ENCODE measurements at places on chromosomes 16 and 17.
A peak's percentile ranks its signal among the peaks of the same experiment; 100 is the strongest.

DNA sequence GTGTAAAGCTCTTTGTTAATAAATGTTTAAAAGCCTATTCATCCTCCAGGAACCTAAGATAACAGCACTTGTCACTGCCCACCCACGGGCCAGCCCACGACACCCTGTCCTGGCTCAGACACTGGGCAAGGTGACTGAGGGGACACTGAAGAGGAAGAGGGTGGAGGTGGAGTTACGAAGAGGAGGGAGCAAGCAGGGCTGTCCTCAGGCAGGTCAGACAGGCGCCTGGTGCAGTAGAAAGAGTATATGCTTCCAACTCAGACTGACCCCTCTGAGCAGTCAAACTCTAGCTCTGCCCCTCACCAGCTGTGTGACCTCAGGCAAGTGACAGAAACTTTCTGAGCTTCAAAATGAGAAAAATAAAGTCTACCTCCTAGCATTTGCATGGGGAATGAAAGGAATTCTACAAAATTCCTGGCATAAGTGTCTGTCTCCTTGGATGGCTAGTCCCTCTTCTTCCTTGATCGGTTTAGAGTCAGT, 22.8 kb downstream of the TEX2 start:
- no peak for DNase-seq

GRCh38 chr16:84930298-84931106, 80.8 kb downstream of the ZDHHC7 start:
- DNase-seq = no peak

DNA sequence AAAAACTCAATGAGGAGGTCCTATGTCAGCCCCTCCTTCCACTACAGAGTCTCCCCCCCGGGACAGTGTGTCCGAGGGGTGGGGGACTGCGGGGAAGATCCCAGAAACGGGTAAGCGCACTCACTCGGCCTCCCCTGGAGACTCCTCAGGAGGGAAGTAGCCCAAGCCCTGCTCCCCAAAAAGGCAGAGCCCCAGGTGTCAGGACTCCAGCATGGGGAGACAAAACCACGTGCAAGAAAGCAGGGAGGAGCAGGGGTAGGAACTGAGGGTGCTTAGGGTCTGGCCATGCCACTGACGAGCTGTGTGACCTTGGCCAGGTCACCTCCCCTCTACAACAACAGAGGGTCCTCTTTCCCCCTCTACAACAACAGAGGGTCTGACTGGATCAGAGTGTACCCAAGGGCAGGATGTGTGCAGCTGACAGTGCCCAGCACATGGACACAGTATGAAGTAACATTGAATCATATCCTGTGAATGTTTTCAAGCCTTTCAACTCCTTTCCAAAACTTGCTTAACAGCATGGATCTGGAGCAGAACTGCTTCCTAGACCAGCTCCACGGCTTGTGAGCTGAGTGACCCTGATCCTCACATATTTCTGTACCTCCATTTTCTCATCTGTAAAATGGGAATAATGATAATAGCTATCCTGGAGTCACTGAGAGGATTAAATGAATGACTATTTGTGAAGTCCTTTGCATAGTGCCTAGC, 2.1 kb upstream of the NAGS start:
- no peak for DNase-seq

- DNase-seq = no peak
Measured at GRCh38 chr17:65229621-65229995, 92.4 kb downstream of the RGS9 start.

GRCh38 chr17:78766743-78767294, 15.3 kb downstream of the CYTH1 start:
- no peak for DNase-seq

DNA sequence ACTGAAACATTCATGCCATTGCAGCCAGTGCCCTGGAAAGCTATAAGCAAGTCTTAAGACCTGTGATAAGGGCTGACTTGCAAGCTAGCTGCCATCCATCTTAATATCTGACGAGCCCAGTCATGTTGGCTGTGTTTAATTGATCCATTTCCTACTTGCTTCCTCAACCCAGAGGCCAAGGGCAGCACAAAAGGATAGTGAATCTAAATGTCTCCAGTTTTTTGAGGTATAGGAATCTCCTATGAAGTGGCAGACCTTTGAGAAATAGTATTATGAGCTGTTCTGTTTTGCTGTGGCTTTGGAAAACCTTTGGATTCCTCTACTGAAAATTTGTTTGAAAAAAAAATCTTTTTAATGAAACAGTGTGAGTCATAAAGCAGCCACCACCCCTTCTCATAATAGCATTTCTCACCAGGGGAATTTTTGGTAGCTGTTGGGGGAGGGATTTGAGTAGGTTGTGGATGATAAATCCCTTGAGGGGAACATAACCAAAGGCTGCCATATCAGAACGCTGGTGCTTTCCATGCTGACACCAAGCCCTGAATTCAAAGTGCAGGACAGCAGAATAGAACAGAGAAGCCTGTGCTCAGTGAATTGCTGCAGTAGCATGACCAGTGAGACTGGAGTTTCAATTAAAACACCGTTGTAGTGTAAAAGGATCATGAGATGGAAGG, 12.9 kb downstream of the ZNRF1 start:
- DNase-seq = peak; percentile 6

DNA sequence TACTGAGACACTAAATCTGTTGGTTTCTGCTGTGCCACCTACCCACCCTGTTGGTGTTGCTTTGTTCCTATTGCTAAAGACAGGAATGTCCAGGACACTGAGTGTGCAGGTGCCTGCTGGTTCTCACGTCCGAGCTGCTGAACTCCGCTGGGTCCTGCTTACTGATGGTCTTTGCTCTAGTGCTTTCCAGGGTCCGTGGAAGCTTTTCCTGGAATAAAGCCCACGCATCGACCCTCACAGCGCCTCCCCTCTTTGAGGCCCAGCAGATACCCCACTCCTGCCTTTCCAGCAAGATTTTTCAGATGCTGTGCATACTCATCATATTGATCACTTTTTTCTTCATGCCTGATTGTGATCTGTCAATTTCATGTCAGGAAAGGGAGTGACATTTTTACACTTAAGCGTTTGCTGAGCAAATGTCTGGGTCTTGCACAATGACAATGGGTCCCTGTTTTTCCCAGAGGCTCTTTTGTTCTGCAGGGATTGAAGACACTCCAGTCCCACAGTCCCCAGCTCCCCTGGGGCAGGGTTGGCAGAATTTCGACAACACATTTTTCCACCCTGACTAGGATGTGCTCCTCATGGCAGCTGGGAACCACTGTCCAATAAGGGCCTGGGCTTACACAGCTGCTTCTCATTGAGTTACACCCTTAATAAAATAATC, 14.6 kb downstream of the STH start:
- DNase-seq = no peak

- DNase-seq = no peak
Measured at GRCh38 chr17:68640242-68640989, 39.2 kb upstream of the FAM20A start.

- DNase-seq = no peak
Measured at GRCh38 chr17:67227488-67227887, 17.5 kb downstream of the HELZ start.

GRCh38 chr16:73057291-73058210, 9.6 kb upstream of the ZFHX3 start:
- no peak for DNase-seq

GRCh38 chr16:87963400-87963799, 12.2 kb downstream of the BANP start:
- DNase-seq = peak; percentile 49

DNA sequence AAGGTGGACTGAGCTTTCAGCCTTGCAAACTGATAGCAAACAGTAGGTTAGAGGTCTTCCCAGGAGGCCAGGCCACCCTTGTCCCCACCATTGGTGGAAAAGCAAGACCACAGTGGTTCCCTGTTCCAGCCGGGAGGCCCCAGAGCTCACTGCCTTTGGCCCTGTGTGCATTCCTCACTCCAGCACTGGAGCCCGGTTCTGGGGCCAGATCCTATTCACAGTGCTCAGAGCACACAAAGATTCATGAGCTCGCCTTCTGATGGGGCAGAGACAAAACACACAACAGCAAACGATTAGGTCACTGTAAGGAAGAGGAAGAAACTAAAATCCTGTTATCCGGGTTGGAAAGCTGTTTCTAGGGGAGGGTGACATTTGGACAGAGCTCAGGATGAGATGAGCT, 5.6 kb upstream of the PGS1 start:
- DNase-seq = no peak

GRCh38 chr17:48522031-48522653, 8.7 kb downstream of the HOXB1 start:
- DNase-seq = no peak

GRCh38 chr17:79936641-79937381, 97.6 kb upstream of the CBX4 start:
- DNase-seq = no peak

DNA sequence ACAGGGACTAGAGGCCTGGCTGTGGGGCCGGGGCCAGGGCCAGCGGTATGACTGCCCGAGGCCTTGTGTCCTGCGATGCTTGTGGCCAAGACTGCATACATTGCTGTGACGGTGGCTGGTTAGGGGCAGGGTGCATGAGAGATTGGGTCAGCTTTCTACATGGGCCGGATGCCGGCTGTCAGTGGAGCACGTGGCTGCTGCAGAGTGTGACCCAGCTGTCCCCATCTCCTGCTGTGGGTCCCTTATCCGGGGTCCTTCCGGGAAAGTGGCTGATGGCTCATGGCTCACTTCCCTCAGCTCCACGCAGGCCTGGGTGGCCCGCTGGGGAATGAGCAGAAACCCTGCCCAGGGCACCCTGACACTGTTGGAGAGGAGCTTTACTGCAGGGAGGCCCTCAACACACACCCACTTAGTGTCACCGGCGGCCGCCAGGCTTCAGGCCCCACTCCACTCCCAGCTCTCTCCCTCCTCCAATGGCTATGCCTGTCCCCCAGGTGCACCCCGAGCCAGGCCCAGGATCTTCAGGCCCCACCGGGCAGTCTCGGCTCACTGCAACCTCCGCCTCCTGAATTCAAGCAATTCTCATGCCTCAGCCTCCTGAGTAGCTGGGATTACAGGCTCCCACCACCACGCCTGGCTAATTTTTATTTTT, 808 bp upstream of the RGS11 start:
- no peak for DNase-seq

GRCh38 chr16:12815361-12815760, 11.7 kb upstream of the CPPED1 start:
- DNase-seq = no peak

DNA sequence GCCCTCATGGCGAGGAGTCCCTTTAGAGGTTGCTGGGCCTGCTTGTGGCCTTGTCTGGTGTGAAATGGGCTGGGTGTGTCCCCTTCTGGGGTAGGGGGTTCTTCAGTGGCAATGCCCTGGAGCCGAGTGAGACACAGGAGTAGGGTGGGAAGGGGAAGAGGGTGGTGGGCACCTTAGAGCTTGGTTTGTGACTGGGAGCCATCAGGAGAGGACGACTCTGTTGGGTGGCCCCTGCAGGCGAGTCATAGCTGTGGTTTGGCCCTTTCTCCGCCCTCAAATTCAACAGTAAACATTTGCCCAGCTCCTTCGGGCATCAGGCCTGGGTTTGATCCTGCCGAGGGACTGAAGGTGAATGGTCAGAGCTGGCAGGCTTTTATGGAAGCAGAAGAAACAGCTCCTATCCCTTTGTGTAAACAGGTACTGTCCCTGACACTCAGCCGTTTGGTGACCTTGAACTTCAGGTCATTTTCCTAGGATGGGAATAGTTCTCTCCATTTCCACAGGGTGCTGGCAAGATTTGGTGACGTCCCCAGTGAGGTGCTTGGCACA, 2.9 kb downstream of the E4F1 start:
- DNase-seq = no peak

- no peak for DNase-seq
Measured at GRCh38 chr17:17437461-17437860, 39.3 kb upstream of the MED9 start.

- DNase-seq = no peak
Measured at GRCh38 chr16:50388496-50388895, 19.7 kb upstream of the BRD7 start.
